PC-9 (cell line): ENCODE measurements at places on chromosomes 6 and 20. TPM values are rescaled to one million over a fixed set of nuclear protein-coding genes. Genes with fewer than 3 reads are reported as not detected.

DNA sequence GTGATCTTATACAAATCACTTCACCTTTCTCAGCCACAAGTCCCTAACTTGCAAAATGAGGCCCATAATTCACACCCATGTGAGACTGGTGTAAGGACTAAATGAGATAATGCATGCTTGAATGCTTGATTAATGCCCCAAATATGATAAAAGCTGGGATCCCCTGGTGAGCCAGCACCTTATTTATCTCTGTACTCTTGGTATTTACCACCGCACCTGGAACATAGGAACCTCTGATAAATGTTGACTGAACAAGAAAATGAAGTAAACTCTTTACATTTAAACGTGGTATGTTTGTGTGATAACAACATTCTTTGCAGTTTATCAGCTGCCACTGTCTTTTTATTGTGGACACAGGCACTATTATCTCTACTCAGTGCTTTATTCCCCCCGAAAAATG, 2.5 kb upstream of the APOBEC2 start:
- no peak for DNase-seq
- H3K4me1 ChIP-seq = no peaks in the 10 kb centered on the region
- H3K27me3 ChIP-seq = no peaks in the 10 kb centered on the region
- H3K4me3 ChIP-seq = no peak overlapping the region

TFAP2A gene
- 37.0 and 43.8 TPM in 2 replicates for total RNA-seq

DNA sequence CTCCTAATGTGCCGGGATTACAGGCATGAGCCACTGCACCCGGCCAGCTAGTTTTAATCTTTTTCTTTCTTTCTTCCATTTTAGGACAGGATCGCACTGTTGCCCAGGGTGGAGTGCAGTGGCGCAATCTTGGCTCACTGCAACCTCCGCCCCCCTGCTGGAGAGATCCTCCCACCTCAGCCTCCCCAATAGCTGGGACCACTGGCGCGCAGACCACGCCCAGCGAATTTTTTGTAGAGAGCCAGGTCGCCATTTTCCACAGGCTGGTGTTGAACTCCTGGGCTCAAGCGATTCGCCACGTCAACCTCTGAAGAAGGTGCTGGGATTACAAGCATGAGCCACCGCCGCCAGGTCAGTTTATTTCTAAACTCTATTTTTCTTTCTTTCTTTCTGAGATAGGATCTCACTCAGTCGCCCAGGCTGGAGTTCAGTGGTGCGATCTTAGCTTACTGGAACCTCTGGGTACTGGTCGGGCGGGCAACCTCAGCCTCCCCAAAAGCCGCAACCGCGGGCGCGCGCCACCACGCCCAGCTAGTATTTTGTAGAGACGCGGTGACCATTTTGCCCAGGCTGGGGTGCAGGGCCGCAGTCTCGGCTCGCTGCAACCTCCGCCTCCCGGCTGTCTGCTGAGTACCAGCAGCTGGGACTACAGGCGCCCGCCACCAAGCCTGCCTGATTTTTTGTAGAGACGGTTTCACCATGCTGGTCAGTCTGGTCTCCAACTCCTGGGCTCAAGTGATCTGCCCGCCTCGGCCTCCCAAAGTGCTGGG, 20.0 kb upstream of the LIN28B start:
- no peaks in the 10 kb centered on the region for H3K4me1 ChIP-seq
- no peak overlapping the region for H3K27ac ChIP-seq
- no peak for DNase-seq
- H3K4me3 ChIP-seq = no peak overlapping the region
- no peaks in the 10 kb centered on the region for H3K36me3 ChIP-seq
- no peaks in the 10 kb centered on the region for H3K27me3 ChIP-seq

RIPOR3 gene
- 4.1 and 6.3 TPM in 2 replicates for total RNA-seq

GRCh38 chr6:88059191-88059590, 11.6 kb downstream of the SPACA1 start:
- H3K27ac ChIP-seq = no peak overlapping the region
- no peaks in the 10 kb centered on the region for H3K4me1 ChIP-seq
- H3K4me3 ChIP-seq = no peak overlapping the region
- no peak for DNase-seq
- H3K36me3 ChIP-seq = no peaks in the 10 kb centered on the region

GHRH gene
- total RNA-seq = not detected in 2 replicates

PRELID3B gene
- 106 and 137 TPM in 2 replicates for total RNA-seq

- peaks cover under 1% of the 10 kb centered on the region; the same call in 1 of the 2 replicates for H3K4me1 ChIP-seq
- H3K4me3 ChIP-seq = no peak overlapping the region
- no peaks in the 10 kb centered on the region for H3K27me3 ChIP-seq
- H3K27ac ChIP-seq = no peak overlapping the region
These were observed 7.6 kb downstream of the ZNF451 start for GRCh38 chr6:57097596-57097995.

GRCh38 chr6:63573899-63574553, 1.7 kb downstream of the LOC128125822 start:
- DNase-seq = peak; percentile 52
- peak overlapping the region; percentile 67 for H3K4me3 ChIP-seq
- peaks cover 28% of the 10 kb centered on the region for H3K4me1 ChIP-seq

MDFI gene
- 19.4 and 22.6 TPM in 2 replicates for total RNA-seq

DNA sequence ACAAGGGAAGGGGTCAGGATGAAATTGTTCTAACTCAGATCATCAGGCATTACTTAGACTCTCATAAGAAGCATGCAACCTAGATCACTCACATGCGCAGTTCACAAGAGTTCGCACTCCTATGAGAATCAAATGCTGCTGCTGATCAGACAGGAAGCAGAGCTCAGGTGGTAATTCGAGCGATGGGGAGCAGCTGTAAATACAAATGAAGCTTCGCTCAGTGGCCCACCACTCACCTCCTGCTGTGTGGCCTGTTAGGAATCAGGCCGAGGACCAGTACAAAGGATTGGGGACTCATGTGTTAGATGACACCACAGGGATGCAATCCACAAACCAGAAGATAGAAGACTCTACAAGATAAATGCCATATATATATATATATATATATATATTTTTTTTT, 31.5 kb upstream of the TOP1 start:
- no peaks in the 10 kb centered on the region for H3K36me3 ChIP-seq
- H3K27me3 ChIP-seq = no peaks in the 10 kb centered on the region
- no peak overlapping the region for H3K27ac ChIP-seq
- no peak overlapping the region for H3K4me3 ChIP-seq
- H3K4me1 ChIP-seq = peaks cover 9% of the 10 kb centered on the region

GRCh38 chr6:27168108-27168507, 79.4 kb upstream of the PRSS16 start:
- H3K4me3 ChIP-seq = peak overlapping the region; percentile 18; the same call in 1 of the 2 replicates
- peak overlapping the region; percentile 79 for H3K27ac ChIP-seq
- no peak for DNase-seq

- no peaks in the 10 kb centered on the region for H3K4me1 ChIP-seq
- H3K27me3 ChIP-seq = peaks cover 65% of the 10 kb centered on the region
- H3K27ac ChIP-seq = no peak overlapping the region
- no peak overlapping the region for H3K4me3 ChIP-seq
These were observed 527.1 kb downstream of the QKI start for GRCh38 chr6:163941624-163941976.

TINAG gene
- not detected in 2 replicates for total RNA-seq

GRCh38 chr20:56540415-56540814, 7.4 kb downstream of the FAM209B start:
- H3K27ac ChIP-seq = no peak overlapping the region
- H3K27me3 ChIP-seq = no peaks in the 10 kb centered on the region
- DNase-seq = no peak
- H3K36me3 ChIP-seq = no peaks in the 10 kb centered on the region
- H3K4me1 ChIP-seq = no peaks in the 10 kb centered on the region
- H3K4me3 ChIP-seq = no peak overlapping the region

SOX12 gene
- total RNA-seq = 49.5 and 57.1 TPM in 2 replicates

CRISP3 gene
- total RNA-seq = 0.48 and 0.79 TPM in 2 replicates

- no peaks in the 10 kb centered on the region for H3K27me3 ChIP-seq
- no peaks in the 10 kb centered on the region; the same call in 1 of the 2 replicates for H3K36me3 ChIP-seq
- no peak for DNase-seq
- H3K4me1 ChIP-seq = peaks cover 66% of the 10 kb centered on the region
- peak overlapping the region; percentile 35; the same call in 1 of the 2 replicates for H3K27ac ChIP-seq
These were observed 3.8 kb upstream of the HMGA1 start for GRCh38 chr6:34232901-34233300.

CLPSL2 gene
- 0.76 TPM in 1 of 2 replicates, not detected in the other for total RNA-seq

- H3K27me3 ChIP-seq = no peaks in the 10 kb centered on the region
- no peaks in the 10 kb centered on the region for H3K4me1 ChIP-seq
- DNase-seq = no peak
- H3K36me3 ChIP-seq = no peaks in the 10 kb centered on the region
These were observed 191.4 kb upstream of the FAM83B start for GRCh38 chr6:54655162-54655561.

DNA sequence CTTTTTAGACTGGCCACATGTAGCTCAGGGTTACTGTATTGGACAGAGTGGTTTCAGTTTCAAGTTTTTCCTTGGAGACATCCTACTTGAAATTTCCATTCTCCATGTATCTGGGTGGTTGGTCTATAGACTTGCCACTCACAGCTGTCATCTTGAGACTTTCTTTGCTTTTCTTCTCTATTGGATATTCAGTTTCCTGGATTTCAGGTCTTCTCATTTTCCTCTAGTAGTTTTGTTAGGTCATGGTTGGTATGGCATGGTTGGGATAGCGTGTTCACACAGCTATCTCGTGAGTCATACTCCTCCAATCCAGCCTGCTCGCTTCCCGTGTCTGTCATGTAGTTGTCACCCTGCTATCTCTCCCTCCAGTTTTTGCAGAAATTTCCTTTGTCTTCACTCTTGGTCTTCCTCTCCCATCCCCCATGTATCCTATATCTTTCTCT, 48.3 kb downstream of the PTPN1 start:
- peaks cover 32% of the 10 kb centered on the region for H3K4me1 ChIP-seq
- H3K4me3 ChIP-seq = no peak overlapping the region
- peak overlapping the region; percentile 55 for H3K27ac ChIP-seq
- DNase-seq = peak; percentile 64

LY6G6D gene
- not detected in 2 replicates for total RNA-seq

- H3K27me3 ChIP-seq = peaks cover 19% of the 10 kb centered on the region
- no peak for DNase-seq
- H3K4me3 ChIP-seq = no peak overlapping the region
- H3K27ac ChIP-seq = no peak overlapping the region
- H3K4me1 ChIP-seq = no peaks in the 10 kb centered on the region
These were observed 20.2 kb downstream of the HLA-DRA start for GRCh38 chr6:32459781-32460424.

- no peaks in the 10 kb centered on the region for H3K27me3 ChIP-seq
- DNase-seq = peak; percentile 99
- no peaks in the 10 kb centered on the region for H3K36me3 ChIP-seq
- H3K4me3 ChIP-seq = no peak overlapping the region; the same call in 1 of the 2 replicates
- H3K27ac ChIP-seq = peak overlapping the region; percentile 73
These were observed 37.1 kb upstream of the NCOA3 start for GRCh38 chr20:47464380-47465101.

DNA sequence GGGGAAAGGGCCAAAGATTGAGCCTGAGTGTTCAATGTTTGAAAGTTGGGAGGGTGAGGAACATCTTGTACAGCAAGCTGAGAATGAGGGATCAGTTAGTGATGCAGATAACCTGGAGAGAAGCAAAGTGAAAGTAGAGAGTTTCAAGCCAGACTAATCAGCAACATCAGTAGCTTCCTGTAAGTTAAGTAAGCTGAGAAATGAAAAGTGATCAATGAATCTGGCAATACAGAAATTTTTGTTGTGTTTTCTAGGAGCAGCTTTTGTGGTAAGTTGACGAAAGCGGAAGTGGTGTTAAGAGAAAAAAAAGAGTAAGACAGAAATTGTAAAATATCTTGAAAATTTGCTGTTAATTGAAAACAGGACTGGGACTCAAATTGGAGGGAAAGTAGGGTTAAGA, 855.5 kb upstream of the MAP3K7 start:
- no peaks in the 10 kb centered on the region for H3K36me3 ChIP-seq
- H3K4me3 ChIP-seq = no peak overlapping the region
- no peaks in the 10 kb centered on the region for H3K4me1 ChIP-seq

NFATC2 gene
- total RNA-seq = 6.3 and 6.8 TPM in 2 replicates

TUBE1 gene
- 27.0 and 30.3 TPM in 2 replicates for total RNA-seq

- H3K27me3 ChIP-seq = no peaks in the 10 kb centered on the region
These were observed 471.4 kb downstream of the ADGRB3 start for GRCh38 chr6:69106511-69106910.

DNA sequence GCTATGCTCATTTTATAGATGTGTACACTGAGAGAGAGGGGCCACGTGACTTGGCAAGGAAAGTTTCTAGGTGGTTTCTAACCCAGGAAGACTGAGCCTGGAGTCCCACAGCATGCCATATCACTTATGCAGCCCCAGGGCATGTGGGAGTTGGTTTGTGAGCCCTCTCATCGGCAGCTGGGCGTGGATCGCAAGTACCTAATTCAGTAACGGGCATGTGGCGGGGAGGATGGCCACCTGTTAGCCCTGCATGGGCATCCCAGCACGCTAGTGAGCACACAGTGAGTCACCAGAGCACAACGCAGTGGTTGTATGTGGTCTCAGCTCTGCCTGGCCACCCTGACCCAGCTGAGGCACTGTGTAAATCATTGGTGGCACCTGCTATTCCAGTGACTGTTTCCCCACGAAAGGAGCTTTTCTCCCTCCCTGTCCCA, 88.3 kb downstream of the NINL start:
- no peak overlapping the region for H3K4me3 ChIP-seq
- H3K36me3 ChIP-seq = no peaks in the 10 kb centered on the region
- no peaks in the 10 kb centered on the region for H3K27me3 ChIP-seq
- H3K4me1 ChIP-seq = peaks cover 13% of the 10 kb centered on the region

BLTP3A gene
- 18.2 and 22.3 TPM in 2 replicates for total RNA-seq

GRCh38 chr6:164011321-164011720, 596.8 kb downstream of the QKI start:
- peaks cover 29% of the 10 kb centered on the region for H3K27me3 ChIP-seq
- no peak overlapping the region for H3K4me3 ChIP-seq
- H3K4me1 ChIP-seq = no peaks in the 10 kb centered on the region
- H3K27ac ChIP-seq = no peak overlapping the region
- H3K36me3 ChIP-seq = no peaks in the 10 kb centered on the region
- no peak for DNase-seq

KCNS1 gene
- 0.15 TPM in 1 of 2 replicates, not detected in the other for total RNA-seq

TRAPPC3L gene
- not detected in 2 replicates for total RNA-seq

MDN1 gene
- 38.1 and 38.6 TPM in 2 replicates for total RNA-seq

DNA sequence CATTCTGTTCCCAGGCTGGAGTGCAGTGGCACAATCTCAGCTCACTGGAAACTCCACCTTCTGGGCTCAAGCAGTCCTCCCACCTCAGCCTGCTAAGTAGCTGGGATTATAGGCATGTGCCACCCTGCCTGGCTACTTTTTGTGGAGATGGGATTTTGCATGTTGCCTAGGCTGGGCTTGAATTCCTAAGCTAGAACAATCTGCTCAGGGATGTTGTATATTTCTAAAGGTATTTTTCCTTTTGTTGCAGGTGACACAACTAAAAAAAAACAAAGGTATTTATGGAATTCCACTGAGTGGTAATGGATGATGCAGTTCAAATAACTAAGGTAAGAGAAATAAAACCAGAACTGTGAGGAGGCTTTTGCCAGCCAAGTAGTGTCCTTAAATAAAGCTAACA, 49.7 kb downstream of the PTPRA start:
- peak overlapping the region; percentile 12; the same call in 1 of the 2 replicates for H3K27ac ChIP-seq
- DNase-seq = peak; percentile 56
